Upper lobe of right lung (tissue), 1 donor: ENCODE measurements at places on chromosomes 12 and 14. TPM values are rescaled to one million over a fixed set of nuclear protein-coding genes. Genes with fewer than 3 reads are reported as not detected.
A peak's percentile ranks its signal among the peaks of the same experiment; 100 is the strongest.

- peak overlapping the region; percentile 82 for H3K4me3 ChIP-seq
- H3K36me3 ChIP-seq: peaks cover 18% of the 10 kb centered on the region
- H3K27ac ChIP-seq: peak overlapping the region; percentile 95
- no peaks in the 10 kb centered on the region for H3K27me3 ChIP-seq
Observed at GRCh38 chr14:55128386-55129085, 516 bp upstream of the LGALS3 start.

DNA sequence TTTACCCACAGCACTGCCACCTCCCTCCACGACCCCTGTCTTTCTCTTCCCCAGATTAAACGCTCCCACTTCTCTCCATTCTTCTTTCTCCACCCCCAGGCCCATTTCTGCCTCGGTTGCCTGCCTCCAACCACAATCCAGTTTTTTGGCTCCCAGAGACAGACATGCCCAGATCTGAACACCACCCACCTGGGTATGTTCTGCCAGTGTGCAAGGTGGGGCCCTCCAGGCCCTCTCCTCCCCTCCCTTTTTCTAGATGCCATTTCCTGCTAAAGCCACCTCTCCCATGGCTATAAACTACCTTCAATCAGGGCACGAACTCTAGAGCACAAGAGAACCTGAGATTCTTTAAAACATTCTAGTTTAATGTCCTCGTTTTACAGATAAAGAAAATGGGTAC, 63.3 kb downstream of the IRF2BPL start:
- H3K27ac ChIP-seq: no peak overlapping the region
- no peaks in the 10 kb centered on the region for H3K27me3 ChIP-seq
- H3K4me3 ChIP-seq: no peak overlapping the region
- no peaks in the 10 kb centered on the region for H3K36me3 ChIP-seq

DNA sequence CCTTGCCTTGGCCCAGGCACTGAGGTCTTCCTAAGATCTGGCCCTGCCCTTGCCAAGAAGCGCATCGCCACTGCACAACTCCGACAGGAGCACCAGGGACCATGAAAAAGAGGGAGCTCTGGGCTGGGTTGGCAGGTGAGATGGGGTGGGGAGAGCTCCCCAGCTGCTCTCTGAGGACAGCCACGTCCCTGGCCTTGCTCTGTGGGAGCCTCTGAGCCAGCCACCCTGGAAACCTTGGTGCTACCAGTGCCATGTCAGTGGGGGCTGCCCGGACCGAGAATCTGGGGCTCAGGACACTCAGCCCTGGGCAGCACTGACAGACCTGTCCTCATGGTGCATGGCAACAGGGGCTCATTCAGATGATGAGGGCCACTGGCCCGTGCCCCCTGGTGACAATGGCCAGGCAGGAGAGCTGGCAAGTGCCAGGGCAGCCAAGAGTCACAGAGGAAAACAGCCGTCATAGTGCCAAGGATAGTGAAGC, 134.8 kb downstream of the ZFP36L1 start:
- H3K4me3 ChIP-seq: no peak overlapping the region
- no peak for DNase-seq
- no peak overlapping the region for H3K27ac ChIP-seq
- peaks cover 12% of the 10 kb centered on the region for H3K4me1 ChIP-seq
- no peaks in the 10 kb centered on the region for H3K36me3 ChIP-seq

DNA sequence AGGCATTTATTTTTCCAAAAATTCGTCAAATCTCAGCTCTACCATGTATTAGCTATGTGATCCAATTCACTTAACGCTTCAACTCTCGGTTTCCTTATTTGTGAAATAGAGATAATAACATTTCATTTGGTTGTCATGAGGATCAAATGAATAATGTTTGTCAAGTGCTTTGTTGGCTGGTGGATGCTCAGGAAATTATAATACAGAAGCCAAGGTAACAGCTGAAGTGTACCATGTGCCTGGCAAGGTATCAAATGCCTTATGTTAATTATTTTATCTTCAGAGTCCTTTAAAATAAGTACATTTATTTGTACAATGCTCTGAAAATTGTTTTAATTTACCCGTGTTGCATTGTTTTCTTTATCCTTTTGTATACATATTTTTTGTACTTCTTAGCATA, 6.1 kb upstream of the PRKCH start:
- H3K4me3 ChIP-seq: no peak overlapping the region
- H3K4me1 ChIP-seq: no peaks in the 10 kb centered on the region
- no peak for DNase-seq
- no peaks in the 10 kb centered on the region for H3K36me3 ChIP-seq
- H3K27me3 ChIP-seq: no peaks in the 10 kb centered on the region

DNA sequence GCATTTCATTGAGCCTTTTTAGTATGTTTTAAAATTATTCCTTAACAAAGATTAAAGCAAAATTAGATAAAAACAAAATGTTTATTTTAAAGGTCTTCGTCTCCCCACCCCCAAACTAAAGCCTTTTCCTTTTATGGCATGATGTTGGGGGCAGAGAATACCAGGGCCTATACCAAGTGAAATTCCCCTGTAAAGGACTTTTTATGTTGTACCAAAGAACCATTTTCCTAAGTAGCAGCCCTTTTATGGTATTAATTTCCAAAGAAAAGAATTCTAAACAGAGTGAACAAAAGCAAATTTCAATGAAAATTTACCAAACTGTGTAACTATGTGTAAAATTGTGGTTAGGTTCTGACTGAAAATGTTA, 71.9 kb upstream of the GNPNAT1 start:
- H3K27me3 ChIP-seq: no peaks in the 10 kb centered on the region
- H3K4me3 ChIP-seq: no peak overlapping the region
- DNase-seq: no peak
- H3K27ac ChIP-seq: no peak overlapping the region
- H3K36me3 ChIP-seq: peaks cover 42% of the 10 kb centered on the region
- no peaks in the 10 kb centered on the region for H3K4me1 ChIP-seq

GRCh38 chr12:104180374-104180773, 35.2 kb upstream of the TXNRD1 start:
- H3K4me1 ChIP-seq: peaks cover 24% of the 10 kb centered on the region
- no peaks in the 10 kb centered on the region for H3K27me3 ChIP-seq
- H3K4me3 ChIP-seq: no peak overlapping the region
- DNase-seq: no peak
- H3K36me3 ChIP-seq: no peaks in the 10 kb centered on the region

GRCh38 chr12:20527417-20528163, 159.3 kb downstream of the PDE3A start:
- H3K27ac ChIP-seq: no peak overlapping the region
- H3K36me3 ChIP-seq: no peaks in the 10 kb centered on the region
- H3K4me1 ChIP-seq: no peaks in the 10 kb centered on the region
- DNase-seq: no peak
- no peak overlapping the region for H3K4me3 ChIP-seq

GRCh38 chr14:60736494-60736893, 1.9 kb downstream of the MNAT1 start:
- H3K4me3 ChIP-seq: peak overlapping the region; percentile 80
- H3K4me1 ChIP-seq: peaks cover 12% of the 10 kb centered on the region
- no peaks in the 10 kb centered on the region for H3K27me3 ChIP-seq
- no peak for DNase-seq

DNA sequence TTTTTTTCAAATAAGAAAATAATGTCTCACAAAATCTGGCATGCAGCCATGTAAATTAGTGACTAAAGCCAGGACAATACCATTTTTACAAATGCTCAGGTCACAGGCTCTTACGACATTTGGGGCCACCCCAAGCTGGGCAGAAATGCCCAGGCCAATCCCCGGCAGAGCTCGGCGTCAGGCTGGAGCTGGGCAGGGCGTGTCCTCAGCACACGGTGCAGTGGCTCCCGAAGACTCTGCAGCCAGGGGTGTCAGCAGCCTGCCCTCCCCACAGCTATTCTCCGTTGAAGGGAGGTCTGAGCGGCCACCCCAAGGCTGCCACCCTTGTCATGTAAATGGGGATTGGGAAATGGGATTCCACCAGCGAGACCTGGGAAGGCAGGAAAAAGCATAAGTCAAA, 158.6 kb downstream of the DICER1 start:
- no peak overlapping the region for H3K4me3 ChIP-seq
- no peak overlapping the region for H3K27ac ChIP-seq
- H3K36me3 ChIP-seq: no peaks in the 10 kb centered on the region
- H3K4me1 ChIP-seq: no peaks in the 10 kb centered on the region
- no peak for DNase-seq
- peaks cover 10% of the 10 kb centered on the region for H3K27me3 ChIP-seq

DNA sequence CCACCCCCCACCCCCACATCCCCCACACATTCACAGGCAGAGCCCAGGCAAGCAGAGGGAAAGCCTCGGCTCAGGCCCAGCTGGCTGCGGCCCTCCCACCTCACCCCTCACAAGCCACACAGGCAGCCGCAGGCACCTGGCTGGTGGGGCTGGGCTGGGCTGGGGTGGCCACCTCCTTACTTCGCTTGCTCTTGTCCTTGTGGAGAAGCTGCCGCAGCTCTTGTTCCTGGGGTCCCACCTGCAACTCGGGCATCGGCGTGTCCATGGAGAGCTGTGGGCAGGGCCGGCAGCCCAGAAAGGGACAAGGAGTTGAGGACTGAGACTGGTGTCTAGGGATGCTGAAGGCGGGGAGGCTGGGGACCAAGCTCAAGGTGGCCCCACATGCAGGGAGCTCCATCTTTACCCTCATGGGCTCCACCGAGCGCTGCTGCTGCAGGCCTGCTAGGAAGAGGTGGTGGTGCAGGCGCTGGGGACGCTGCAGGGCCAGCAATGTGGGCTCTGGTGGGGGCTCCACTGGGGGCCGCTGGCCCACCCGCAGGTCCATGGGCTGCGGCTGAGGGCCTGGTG, 21.2 kb downstream of the HDAC7 start:
- no peak for DNase-seq
- H3K27ac ChIP-seq: no peak overlapping the region
- no peaks in the 10 kb centered on the region for H3K27me3 ChIP-seq

GRCh38 chr12:88985631-88986030, 366.7 kb downstream of the DUSP6 start:
- no peaks in the 10 kb centered on the region for H3K4me1 ChIP-seq
- no peak overlapping the region for H3K4me3 ChIP-seq
- no peak for DNase-seq
- H3K27ac ChIP-seq: no peak overlapping the region

- H3K27ac ChIP-seq: no peak overlapping the region
- H3K36me3 ChIP-seq: no peaks in the 10 kb centered on the region
- no peak for DNase-seq
Observed at GRCh38 chr12:98228683-98229539, 286.5 kb upstream of the TMPO start.

DNA sequence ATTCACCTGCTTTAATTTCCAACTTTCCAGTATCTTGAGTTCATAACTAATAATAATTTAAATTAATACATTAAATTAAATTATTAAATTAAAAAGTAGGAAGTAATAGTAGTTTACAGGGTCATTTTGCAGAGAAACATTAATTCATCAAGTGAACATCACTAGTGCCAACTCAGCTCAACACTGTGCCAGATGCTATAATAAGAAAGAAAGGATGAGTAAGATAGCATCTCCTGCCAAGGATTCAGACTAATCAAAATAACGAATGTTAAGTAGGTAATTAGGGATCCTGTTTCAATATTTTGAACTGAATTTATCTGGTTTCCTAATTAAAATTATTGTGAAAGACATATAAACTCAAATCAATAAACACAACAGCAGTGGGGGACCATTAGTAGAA, 596.7 kb downstream of the SLC6A15 start:
- H3K27ac ChIP-seq: no peak overlapping the region
- H3K4me3 ChIP-seq: no peak overlapping the region

DNA sequence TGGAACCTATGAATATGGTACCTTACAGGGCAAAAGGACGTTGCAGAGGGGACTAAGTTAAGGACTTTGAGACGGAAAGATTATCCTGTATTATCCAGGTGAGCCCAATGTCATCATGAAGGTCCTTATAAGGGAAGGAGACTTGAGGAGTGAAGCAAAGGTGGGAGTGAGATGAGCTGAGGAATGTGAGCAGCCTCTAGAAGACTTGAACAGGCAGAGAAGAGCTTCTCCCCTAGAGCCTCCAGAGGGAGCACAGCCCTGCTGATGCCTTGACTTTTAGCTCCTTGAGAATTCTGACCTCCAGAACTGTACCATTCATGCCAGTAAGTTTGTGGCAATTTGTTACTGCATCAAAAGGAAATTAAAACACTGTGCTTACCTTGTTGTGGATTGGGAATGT, 41.8 kb upstream of the DCD start:
- H3K4me3 ChIP-seq: no peak overlapping the region
- H3K27me3 ChIP-seq: peaks cover 2% of the 10 kb centered on the region
- H3K36me3 ChIP-seq: no peaks in the 10 kb centered on the region
- no peak overlapping the region for H3K27ac ChIP-seq

GRCh38 chr12:12786706-12787601, 1.5 kb downstream of the APOLD1 start:
- peak; percentile 92 for DNase-seq
- peak overlapping the region; percentile 90 for H3K27ac ChIP-seq
- H3K27me3 ChIP-seq: no peaks in the 10 kb centered on the region
- peaks cover 25% of the 10 kb centered on the region for H3K4me1 ChIP-seq
- no peaks in the 10 kb centered on the region for H3K36me3 ChIP-seq

DNA sequence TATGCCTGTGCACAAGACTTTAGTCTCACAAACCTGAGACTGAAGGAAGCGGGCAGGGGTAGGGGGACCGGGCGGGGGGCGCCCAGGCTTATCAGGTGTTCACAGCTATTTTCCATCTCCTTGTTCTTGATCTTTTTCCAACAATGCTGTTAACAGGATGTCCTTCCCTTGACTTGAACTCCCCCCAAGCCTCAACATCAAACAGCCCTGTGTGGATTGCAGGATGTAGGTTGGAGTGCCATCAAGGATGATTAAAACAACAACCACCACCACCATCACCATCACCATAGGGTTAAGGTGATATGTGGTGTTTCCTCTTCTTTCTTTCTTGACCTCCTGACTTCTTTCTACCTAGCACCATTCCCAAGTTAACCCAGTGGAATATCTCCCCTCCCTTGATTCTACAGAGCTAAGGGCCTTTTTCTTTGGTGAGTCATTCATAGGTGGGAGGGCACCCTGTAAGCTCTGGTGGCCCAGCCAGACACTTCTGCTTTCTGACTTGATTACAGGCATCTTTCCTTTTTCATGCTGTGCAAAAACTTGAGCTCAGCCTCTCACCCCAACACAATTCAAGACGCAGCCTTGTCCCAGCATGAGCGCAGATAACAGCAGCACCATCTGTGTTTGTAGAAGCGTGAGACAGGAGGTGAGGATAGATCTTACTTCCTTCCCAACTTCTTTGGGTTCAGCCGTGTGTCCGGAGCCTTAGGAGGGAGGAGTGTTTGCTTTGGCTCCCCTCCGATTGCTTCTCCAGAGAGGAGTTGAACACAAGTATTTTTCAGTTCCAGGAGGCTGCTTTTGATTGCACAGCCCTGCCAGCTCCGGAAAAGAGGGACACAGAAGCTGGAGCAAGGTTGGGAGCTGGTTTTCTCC, 26.8 kb downstream of the FLVCR2 start:
- peak overlapping the region; percentile 62 for H3K27ac ChIP-seq
- DNase-seq: peak; percentile 66
- no peaks in the 10 kb centered on the region for H3K27me3 ChIP-seq
- H3K4me3 ChIP-seq: peak overlapping the region; percentile 45
- H3K4me1 ChIP-seq: peaks cover 21% of the 10 kb centered on the region

Gene SRRM4
- 0.12 TPM for total RNA-seq

Gene NGDN
- 32.3 TPM for total RNA-seq

Gene OTOGL
- 0.09 TPM for total RNA-seq

Gene LBHD2
- total RNA-seq: not detected

Gene IFNG-AS1
- not detected for total RNA-seq

Gene ASPG
- total RNA-seq: 5.3 TPM

Gene ANHX
- not detected for total RNA-seq

Gene AQP2
- total RNA-seq: not detected

Gene NELL2
- 1.6 TPM for total RNA-seq

Gene CMKLR1
- total RNA-seq: 29.1 TPM

Gene RDH11
- total RNA-seq: 58.4 TPM

Gene REP15
- total RNA-seq: 4.5 TPM

Gene TBC1D30
- 14.8 TPM for total RNA-seq

Gene NPFF
- total RNA-seq: not detected
